Head of caudate nucleus (tissue), 42 donors: ENCODE measurements at places on chromosomes 2 and 18.

DNA sequence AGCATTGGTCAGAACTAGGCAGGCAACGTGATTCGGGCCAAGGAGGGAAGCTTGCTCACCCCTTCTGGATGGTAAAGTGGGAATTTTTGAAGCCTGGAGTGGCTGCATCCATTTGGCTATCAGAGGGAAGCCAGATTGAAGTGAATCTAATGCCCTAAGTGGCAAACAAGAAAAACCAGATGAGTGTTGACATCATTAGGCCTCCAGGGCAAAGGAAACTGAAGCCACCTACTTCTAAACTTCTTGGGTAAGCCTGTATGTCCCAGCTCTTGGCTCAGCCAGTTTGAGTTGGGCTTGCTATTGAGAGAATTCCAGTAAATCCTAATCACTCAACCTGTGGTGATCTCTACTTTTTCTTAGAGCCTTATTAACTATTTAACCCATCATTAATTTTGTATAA lies 20.9 kb downstream of the SOX11 start:
- DNase-seq: no peak

GRCh38 chr18:37754141-37754540 lies 188.5 kb upstream of the CELF4 start:
- no peak for DNase-seq

DNA sequence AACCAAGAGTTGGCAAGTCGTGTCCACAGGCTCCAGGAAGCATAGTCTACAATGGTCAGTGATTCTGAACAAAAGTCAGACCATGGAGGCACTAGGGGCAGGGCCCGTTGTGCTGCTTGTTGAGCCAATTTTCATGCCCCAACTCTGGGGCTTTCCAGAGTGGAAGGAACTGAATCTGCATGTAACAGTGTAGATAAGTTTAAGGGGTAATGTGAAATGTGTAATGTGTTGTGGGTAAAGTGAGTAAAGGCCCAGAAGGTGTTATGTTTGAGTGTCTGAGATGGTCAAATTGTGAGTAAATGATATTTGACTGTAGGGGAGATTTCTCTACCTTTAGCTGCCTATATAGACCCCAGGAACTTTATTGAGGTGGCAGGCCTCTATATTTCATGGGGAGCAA lies 1336.5 kb upstream of the SLC39A10 start:
- no peak for DNase-seq

DNA sequence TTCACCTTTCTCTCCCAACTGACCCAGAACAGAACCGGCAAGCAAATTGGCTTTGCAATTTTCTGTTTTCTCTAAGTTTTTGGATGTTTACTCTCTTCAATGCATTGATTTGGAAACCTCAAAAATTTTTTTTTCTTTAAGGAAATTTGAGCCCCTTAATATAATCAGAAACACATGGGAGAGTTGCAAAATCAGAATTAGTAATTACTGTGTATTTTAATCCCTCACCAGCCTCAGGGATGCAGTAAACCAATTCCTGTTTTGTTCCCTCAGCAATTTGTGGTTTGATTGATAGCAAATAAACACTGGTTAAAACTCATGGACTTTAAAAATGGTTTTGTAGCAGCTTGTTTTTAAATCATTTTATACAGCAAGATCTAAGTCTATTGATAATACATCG lies 281.5 kb downstream of the NEDD4L start:
- no peak for DNase-seq

DNA sequence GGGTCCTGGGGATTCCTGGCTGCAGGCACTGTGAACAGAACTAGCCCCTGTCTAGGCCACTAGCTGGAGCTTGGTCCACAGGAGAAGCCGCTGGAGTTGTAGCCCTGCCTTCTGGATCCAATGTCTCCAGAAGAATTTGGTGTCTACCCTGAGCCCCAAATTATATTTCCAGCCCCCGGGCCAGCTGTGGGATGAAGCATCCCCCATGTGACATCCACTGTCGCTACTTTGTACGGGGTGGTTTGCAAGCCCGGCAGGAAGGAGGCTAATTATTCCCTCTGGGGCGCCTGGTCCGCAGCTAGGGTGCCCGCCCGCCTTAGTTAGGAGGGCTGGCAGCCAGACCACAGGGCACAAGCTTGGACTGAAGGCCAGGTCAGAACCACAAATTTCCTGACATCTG lies 106.5 kb downstream of the SMAD7 start:
- no peak for DNase-seq

DNA sequence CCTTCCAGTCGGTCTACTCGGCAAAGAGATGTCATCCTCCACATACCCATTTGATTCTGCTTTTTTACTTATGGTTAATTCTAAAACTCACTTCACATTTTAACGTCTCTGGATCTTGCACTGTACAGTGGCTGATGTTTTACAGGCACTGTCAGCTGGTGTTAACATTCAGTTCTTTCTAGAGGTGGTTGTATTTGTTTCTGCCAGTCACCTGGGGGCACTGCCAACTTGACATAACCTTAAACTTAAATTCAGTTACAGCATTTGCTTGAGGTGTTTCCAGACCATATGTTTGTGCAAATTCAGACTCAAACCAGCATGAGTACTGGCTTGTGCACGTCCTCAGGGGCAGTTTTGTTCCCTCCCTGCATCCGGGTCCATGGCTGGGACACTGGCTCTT lies 5.3 kb upstream of the TMEM185B start:
- DNase-seq: no peak

DNA sequence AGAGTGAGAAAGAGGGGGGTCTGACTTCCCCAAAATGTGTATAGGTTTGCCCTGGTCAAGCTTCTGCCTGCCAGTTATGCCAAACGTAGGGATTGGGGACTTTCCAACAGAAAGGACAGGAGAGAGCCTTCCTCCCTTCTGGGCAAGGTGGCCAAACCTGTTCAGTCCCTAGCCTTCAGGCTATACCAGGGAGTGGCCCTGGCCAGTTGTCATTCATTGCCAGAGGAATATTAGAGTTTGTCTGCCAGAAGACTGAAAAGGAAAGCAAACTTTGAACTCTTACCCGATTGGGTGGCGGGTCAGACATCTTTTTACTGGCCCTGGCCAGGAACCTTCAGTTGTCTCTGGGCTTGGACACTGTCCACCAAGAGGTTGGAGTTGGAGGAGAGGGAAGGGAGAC lies 22.1 kb downstream of the RAB3GAP1 start:
- DNase-seq: no peak

GRCh38 chr18:37714691-37715090 lies 149.1 kb upstream of the CELF4 start:
- no peak for DNase-seq

DNA sequence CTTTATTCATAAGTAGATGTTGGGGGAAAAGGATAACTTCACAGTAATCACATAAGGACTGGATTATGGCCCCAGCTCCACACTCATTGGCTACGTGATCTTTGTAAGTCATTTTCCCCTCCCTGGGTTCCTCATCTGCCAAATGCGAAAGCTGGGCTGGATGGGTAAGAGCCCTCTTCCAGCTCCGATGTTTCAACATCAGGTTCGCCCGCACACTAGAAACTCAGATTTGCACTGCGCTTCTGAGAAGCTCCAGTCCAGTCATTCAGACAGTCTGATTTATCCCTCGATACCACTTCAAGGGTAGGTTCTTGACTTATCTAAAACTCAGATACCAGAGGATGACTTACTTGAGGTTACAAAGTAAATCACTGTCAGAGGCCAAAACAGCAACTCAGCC lies 31.0 kb upstream of the RMDN2 start:
- DNase-seq: no peak

DNA sequence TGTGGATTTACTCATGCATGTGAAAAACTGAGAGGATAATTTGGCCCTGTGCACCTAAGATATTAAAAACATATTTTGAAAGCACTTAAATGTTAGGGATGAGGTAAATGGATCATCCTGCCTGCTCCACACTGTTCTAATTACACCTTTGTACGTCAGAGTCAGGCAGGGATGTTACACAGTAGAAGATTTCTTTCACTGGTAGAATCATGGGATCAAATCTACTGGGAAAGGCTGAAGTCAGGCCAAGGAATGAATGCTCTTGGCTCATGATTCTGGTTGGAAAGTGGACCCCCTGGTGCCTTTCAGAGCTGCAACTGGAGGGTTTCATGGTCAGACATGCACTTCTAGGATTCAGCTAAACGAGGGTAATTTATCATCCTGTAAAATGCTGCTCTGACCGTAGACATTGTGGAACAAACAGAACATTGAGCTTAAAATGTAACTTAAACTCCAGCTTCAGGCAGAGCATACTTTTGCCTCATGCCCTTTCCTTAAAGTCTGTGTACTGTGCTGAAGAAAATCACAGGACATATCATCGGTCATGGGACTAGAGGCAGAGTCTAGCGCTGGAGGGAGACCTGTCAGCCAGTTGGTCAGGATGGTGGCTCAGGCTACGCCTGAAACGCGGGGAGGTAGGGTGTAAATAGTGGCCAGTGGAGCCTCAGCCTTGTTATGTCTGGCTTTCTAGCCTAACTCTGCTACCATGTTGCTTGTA lies 4.9 kb downstream of the KCNE4 start:
- no peak for DNase-seq

GRCh38 chr2:171004363-171004762 lies 75.3 kb downstream of the GORASP2 start:
- DNase-seq: no peak

DNA sequence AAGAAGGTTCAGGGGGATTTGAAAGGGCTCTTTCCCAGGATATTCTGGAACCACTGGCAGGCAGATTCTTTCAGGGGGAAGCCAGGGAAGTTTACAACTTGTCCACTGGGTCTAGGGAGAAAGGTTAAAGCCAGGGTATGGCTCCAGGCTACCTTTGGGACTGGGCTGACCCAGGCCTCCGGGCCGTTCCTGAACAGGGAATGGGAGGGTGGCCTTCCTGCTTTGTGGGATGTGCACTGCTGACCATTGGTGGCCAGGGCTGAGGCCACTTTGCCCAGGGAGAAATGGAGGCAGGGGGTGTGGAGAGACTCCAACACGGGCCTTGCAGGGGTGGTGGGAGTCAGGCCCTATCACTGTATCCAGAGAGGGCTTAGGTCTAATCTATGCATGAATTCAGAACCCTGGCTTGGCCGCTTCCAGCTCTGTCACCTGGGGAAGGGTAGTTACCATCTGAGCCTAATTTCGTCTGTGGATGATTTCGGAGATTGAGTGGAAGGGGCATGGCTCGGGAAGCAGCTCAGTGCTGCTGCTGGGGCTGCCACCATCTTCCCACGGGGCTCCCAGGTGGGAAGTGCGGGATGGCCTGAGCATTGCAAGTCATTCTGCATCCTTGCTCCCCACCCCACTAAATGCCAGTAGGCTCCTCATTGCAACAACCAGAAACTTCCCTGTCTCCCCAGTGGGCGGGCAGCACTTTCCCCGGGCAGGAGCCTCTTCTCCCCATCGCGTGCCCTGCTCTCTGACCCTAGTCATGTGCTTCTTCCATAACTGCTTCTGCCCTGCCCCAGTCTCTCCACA lies 57.1 kb upstream of the OTOF start:
- no peak for DNase-seq

GRCh38 chr2:37000318-37000717 lies 34.0 kb upstream of the STRN start:
- DNase-seq: no peak

DNA sequence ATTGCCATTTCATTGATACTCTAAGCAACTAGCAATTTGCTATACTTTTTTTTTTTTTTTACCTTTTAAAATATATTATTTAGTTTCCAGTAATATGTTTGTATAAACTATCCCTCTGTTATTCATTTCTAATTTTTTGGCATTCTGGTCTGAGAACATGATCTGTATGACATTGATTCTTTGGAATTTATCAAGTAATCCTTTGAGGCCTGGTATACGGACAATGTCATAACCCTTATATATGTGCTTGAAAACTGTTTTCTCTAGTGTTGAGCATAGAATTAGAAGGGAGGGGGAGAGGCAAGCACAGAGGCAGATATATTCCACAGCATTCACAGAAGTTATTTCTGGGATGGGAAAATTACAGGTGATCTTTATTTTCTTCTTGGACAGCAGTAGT lies 48.2 kb upstream of the POLE4 start:
- DNase-seq: no peak

- no peak for DNase-seq
These were observed 449.9 kb upstream of the MEX3C start for GRCh38 chr18:51647346-51647745.

DNA sequence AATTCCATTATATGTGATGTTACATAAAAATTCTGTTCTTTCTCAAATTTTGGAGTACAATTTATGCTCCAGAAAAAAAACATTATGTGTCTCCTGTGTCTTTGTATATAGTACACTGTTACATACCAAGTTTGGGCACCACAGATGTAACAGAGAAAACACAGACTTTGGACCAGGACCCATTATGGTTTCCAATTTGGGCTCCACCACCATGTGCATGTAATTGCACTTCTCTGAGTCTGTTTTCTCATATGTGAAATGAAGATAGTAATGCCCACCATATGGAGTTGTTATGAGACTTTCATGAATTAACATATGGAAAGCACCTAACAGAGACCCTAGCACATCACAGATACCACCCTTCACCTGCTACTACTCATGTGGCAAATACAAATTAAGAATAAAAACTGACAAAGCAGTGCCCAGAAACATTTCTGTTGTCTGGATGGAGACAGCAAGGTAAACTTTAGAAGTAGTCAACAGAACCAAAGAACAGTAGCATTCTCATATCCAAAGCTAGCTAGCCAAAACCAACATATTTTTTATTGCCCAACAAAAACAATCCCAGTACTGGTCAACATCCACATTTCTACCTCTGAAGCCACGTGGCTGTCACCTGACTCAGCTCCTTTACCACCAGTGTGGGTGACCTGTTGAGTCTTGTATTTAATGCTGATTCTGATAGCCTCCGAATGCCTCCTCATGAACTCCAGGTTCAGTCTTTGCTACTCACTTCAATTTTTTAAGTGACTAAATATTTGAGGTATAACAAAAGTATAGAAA lies 42.9 kb downstream of the ANTXR1 start:
- no peak for DNase-seq

DNA sequence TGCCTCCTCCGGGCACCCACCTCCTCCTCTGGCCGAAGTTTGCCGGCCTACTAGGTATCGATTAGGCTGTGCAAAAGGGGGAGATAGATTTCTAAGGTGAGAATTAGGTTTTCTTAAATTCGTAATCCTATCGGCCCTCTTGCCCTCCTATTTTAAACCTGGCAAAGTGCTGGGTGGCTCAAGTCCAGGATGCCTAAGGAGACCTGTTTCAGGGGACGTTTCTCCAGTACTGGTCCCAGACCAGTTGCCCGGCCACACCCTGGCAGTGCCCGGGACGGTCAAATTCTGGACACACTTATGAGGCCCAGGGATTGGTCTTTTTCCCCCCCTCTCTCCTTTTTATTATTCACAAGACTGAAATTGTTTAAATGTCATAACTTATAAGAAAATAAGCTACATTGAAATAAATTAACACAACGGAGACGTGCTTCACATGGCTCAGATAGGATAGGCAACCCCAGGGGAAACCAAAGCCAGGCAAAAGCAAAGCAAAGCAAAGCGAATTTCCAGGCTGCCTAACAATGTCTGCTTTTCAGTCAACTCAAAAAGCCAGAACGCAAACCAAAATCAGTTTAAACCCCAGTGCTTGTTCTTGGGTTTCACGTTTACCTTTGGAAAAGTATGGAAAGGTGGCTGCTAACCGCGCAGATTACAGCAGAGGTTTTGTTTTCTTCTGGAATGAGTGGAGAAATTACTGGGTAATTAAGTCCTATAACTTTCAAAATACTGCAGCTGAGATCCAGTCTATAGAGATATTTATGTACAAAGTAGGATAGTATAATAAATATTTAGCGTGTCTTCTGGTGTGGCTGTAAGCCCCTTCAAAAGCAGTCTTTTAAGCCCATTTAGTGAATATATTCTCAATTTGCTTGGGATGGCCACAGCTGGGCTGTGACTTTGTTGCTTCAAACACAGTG lies 3.0 kb downstream of the GBX2 start:
- DNase-seq: no peak
